NCI-H69 (cell line): ENCODE measurements at places on chromosomes 6 and 20.

GRCh38 chr6:110221738-110222137 is 41.5 kb downstream of the CDC40 start:
- DNase-seq = no peak

GRCh38 chr20:10105046-10105445 is 70.3 kb downstream of the ANKEF1 start:
- DNase-seq = peak; percentile 97

GRCh38 chr20:61974357-61974665 is 91.4 kb downstream of the TAF4 start:
- peak; percentile 40 for DNase-seq

DNA sequence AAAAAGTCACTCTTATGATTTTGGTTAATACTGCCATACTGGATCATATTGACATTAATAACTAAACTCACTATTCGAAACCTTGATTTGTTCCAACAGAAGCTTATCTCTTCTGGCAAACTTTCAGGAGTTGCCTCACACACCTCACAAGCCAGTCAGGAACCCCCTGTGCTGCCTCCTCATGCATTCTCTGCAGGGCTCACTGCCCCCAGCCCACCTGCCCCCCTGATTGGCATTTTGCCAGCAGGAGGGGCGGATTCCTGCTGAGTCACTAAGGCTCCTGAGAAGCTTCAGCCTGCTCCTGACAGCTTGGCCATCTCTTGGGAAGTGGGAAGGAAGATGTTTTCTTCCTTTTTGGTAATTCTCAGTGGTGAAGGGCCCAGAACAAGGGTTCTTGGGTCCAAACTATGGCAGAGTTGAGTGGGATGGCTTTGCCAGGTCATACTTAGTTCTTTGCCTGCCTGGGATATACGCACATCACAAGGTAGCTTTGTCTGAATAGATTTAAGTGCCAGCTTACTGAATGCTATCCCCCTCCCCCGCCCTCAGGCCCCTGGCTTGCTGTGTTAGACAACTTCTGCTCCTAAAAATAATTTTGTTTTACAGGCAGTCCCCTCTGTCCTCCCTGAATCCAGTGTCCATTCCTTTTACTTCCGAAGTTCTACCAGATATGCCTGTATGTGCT is 31.4 kb downstream of the SLC35F1 start:
- DNase-seq = peak; percentile 3

DNA sequence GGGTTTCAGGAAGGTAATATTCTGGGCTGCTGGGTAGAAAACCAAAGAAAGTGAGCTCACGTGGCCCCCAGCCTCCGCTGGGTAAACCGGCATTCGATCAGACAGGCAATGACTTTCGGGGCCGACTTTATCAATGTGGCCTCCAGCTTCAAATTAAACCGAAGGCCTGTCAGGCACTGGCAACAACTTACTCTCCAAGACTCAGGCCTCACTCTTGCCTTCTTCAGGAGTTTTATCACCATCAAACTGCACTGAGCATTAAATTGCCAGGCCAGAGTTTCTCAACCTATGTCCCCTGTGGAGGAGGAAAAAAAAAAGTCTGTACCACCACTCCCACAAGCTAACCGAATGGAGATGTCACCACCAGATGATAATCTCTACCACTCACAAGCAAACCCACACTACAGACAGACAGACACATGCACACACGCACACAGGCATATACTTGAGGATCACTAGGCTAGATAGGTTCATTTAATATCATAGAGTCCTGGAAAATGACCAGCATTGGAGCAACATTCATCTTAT is 1.1 kb upstream of the MBOAT1 start:
- DNase-seq = peak; percentile 28

DNA sequence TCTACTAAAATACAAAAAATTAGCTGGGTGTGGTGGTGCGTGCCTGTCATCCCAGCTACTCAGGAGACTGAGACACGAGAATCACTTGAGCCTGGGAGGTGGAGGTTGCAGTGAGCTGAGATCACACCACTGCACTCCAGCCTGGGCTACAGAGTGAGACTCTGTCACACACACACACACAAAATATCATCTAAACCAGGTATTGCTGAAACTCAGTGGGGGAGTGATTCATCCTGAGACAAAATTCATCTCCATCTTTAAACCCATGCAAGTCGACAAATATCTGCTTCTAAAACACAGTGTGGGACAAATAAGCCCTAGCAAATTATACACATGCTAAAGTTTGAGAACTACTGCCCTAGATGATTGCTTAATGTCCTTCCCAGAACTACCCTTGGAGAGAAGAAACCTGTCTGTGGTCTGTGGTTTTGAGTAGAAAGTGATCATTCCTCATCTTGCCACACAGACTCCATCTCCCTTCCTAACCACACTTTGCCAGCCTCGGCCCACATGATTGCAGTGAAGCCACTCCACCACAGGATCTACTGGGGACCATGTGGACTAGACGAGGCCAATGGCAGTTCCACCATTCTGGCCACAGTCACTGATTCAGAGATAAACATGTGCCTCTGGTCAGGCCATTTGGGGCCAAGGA is 130.3 kb downstream of the OPRM1 start:
- DNase-seq = no peak

- DNase-seq = peak; percentile 93
These were observed 55.1 kb downstream of the ARID1B start for GRCh38 chr6:156832231-156832647.

DNA sequence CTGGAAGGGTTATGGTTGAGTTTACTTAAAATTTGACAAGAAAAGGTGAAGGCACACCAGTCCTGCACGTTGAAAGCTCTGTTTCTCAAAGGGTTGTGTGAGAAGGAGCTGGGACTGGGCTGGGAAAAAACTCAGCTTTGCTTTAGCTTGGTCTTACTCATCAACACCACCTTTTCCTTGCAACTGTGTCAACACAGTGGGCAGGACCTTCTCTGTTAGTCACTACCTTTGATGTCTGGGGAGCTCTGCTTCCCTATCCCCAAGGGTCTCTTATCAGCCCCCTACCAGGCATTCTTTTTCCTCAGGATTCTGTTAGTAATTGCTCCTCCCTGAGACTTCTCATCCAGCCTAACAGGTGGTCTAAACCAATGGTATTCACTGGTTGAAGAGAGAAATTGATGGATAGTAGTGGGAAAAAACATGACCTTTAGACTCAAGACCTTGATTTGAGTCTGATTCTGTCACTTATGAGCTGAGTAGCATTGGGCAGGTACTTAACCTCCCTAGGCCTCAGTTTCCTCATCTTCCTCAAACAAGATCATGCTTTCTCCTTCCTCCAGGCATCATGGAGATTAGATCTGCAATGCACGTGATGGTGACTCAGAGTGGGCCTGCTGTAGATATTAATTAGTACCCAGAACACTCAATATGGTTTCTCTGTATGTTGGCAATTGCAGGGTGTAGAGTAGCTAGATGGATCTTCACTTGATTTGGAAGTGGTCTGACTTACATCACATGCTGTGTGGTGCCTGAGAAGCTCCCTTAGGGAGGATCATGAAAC is 17.2 kb upstream of the FOXA2 start:
- DNase-seq = peak; percentile 76

GRCh38 chr6:95959261-95959660 is 56.5 kb upstream of the FUT9 start:
- DNase-seq = no peak

- no peak for DNase-seq
These were observed 40.7 kb downstream of the TP53INP2 start for GRCh38 chr20:34744847-34745246.

DNA sequence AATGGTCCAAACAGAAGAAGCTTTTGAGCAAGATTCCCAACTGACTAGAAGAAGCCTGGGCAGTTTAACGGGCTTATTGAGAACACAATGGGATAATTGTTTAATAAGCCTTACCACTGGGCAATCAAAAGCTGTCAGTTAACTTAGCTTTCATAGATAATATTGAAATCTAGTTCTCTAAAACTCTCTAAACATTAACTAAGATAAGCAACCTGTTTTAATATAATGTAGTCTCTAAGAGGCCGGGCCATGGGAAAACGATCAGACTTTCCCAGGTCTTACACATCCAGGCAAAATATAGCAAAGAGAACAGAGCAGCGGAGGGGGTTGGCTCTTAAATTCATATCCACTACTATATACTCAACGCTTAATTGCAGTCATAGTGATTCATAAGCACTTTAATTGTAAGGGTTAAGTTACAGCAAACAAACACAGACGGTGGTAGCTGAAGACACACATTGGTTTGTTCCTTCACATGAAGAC is 128.0 kb upstream of the FAM83B start:
- DNase-seq = peak; percentile 99

DNA sequence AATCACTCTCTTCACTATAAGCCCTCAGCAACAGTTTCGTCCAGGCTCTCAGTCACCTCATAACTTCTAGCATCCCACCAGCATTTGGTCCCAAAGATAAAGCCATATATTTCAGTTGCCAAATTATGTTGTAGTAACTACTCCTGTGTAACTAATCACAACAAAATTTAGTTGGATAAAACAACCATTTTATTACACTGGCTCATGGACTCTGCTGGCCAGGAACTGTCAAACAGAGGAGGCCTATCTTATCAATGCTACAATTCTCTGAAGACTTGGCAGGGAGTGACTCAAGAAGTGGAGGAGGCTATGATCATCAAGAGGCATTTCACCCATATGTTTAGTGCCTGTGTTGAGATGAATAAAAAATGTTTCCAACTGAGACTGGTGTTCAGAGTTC is 1082.3 kb upstream of the GJE1 start:
- DNase-seq = no peak
